ENCODE measurements at places on chromosomes 5 and 9.

GRCh38 chr5:142320851-142321560 lies 3.8 kb downstream of the SPRY4 start:
- no peak for DNase-seq

DNA sequence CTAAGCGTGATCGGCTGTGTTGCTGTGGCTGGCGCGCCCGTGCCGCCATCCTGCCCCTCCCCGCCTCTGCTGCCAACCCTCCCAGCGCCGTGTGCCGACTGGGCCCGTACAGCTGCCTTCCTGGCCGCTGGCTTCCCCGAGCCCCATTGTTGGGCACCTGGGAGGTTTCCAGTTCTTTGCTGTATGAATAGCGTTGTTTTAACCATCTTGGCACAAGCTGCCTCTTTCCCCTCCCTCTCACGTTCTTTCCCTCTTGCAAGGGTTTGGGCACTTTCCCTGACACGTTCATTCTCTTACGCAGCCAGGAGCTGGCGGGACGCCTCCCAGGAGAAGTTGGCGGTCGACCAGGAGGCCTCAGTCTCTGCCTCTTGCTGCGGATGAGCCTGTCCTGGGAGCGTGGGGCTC lies 43.1 kb upstream of the RXRA start:
- DNase-seq = peak; percentile 52

DNA sequence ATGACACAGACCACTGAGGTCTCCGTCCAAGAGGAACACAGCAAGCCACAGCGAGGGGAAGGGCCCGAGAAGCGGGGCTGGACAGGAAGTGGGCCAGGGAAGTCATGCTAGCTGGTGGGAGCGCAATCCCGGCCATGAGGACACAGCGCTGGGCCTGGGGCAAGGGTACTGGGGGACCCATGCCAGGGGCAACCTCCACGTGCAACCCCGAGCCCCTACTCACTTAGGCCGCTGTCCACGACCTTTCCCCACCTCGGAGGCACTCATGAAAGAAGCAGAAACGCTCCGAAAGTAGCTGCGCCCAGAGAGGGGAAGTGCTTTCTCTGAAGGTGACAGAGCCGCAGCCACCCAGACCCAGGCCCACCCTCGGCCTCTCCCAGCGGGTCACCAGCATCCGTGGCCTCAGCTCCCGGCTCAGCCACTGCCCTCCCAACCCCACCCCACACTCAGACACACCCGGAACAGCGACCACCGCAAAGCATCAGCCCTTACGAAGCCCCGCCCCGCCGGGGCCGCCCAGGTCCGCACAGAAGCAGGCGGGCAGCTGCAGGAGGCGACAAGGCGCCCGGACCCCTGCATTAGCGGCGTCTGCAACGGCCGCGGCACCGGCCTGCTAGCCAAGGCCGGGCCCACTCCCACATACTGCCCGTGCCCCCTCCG lies 782 bp downstream of the BICD2 start:
- DNase-seq = no peak

DNA sequence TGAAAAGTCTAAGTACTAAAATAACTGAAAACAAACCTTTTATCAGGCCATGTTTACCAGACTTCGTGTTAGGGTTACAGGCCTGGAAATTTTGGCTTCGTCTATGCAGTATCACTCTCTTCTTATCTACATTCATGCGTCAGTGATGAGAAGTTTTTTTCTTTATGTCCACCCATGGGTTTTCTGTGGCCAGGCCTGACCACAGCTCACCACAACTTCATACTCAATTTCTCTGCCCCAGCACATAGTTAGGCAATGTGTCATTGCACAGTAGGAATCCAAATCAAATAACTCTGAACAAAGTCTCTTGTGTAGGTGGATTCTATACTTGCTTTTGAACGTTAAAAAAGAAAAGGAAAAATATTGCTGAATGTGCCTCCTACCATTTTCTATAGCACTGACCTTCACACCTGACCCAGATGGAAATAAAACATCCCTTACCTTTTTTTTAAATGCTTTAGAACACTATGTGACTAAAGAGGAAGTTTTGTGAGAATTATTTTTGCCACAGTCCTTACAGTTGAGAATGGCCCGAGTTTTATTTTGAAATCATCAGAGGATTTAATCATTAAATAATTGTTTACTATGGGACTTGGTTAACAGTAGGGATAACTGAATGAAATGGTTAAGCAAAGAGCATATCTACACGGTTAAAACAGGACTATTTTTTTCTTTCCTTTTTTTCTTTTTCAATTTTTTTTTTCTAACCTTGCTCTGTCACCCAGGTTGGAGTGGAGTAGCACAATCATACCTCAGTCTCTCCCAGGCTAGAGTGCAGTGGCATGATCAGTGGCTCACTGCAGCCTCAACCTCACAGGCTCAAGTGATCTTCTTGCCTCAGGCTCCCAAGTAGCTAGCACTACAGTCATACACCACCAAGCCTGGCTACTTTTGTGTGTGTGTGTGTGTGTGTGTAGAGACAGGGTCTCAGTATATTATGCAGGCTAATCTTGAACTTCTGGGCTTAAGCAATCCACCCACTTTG lies 1247.0 kb upstream of the ACO1 start:
- DNase-seq = no peak

DNA sequence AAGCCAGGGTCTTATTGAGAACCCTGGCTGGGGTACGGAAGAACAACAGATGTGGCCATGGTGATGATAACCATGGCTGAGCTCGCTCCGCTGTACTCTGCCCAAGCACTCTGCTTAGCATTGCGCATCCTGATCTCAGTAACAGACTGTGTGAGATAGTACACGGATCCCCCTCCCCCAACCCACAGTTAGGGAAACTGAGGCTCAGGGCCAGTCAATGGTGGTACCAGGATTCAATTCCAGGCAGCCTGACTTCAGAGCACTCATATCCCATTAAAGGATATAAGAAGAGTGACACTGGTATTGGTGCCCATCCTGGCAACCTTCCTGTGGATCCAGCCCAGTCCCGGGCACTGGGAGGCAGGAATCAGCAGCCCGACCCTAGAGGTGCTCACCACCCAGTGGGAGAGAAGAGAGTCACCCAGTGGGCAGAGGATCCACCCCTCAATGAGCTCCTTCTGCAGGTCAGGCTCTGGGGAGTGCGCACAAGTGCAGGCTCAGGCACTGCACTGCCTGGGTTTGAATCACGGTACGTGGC lies 26.5 kb upstream of the KIF12 start:
- no peak for DNase-seq

DNA sequence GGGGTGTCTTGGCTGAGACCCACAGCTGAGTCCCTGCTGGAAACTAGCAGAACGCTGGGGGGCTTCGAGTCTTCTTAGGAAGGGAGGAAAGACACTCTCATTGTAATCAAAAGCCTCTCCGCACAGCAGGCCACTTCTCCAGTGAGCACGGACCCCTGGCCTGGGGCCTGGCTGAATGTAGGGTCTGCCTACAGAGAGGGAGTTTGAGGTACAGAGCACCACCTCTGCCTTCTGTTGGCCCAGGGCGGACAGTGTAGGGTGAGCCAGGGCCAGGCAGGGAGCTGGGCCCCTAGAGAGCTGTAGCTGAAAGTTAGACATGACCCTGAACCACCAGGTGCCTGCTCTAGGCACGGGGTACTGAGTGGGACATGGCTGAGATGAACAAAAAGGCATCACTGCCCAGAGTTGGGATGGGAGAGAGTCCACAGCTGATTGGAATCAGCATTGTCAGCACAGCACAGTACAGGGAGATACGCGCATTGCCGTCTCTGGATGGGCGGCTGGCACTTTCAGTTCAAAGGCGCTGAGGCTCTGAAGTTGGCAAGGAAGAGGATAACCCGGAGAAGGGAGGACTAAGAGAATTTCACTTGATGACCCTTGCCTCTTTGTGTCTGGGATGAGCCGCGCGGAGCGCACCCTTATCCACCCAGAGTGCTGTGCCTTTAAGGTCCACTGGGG lies 363 bp upstream of the SLC25A48 start:
- DNase-seq = no peak

- no peak for DNase-seq
These were observed 1151.6 kb upstream of the CDH6 start for GRCh38 chr5:30041831-30042385.

Data from thoracic aorta (tissue), 2 donors.